Temporal lobe (tissue), 4 donors: ENCODE measurements at places on chromosomes 6 and 20. TPM values are rescaled to one million over a fixed set of nuclear protein-coding genes. Genes with fewer than 3 reads are reported as not detected.

CGAS gene
- total RNA-seq, result 1.2 TPM

ALDH8A1 gene
- 0.74 TPM for total RNA-seq

TTBK1 gene
- total RNA-seq, result 15.0 TPM

EFCAB8 gene
- total RNA-seq, result not detected

APMAP gene
- 55.3 TPM for total RNA-seq

TSPO2 gene
- not detected for total RNA-seq

APOBEC2 gene
- not detected for total RNA-seq

MMP24 gene
- total RNA-seq, result 75.0 TPM

XKR7 gene
- total RNA-seq, result 11.3 TPM

KCNK16 gene
- total RNA-seq, result not detected

PRSS16 gene
- total RNA-seq, result not detected

C6orf132 gene
- under 0.01 TPM for total RNA-seq
